ENCODE measurements at places on chromosomes 3 and 15. TPM values are rescaled to one million over a fixed set of nuclear protein-coding genes. Genes with fewer than 3 reads are reported as not detected.

DNA sequence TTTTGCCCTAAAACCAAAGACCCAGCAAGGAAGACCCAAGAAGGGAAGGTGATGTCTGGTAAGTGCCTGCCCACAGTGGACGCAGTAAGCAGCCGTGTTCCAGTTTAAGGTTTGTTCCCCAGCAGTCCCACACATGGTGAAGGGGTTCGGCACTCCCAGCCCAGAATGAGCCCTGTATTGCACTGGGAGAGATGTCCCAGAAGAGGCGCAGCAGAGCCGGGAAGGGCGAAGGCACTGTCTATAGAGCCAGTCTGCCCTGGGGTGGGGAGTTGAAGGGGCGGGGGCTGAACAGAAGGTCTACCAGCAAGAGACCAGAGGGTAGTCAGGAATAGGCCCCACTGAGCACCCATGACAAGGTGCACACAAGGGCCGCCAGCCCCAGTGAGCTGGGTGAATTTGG lies 6.4 kb downstream of the TMEM158 start:
- H3K4me1 ChIP-seq = peaks cover 42% of the 10 kb centered on the region
- H3K27ac ChIP-seq = peak overlapping the region; percentile 78
- no peak overlapping the region for H3K4me3 ChIP-seq

- no peaks in the 10 kb centered on the region for H3K4me1 ChIP-seq
- H3K4me3 ChIP-seq = no peak overlapping the region
Measured at GRCh38 chr3:107861422-107861821, 229.4 kb downstream of the CD47 start.

- H3K27me3 ChIP-seq = no peaks in the 10 kb centered on the region
- DNase-seq = no peak
- H3K4me3 ChIP-seq = no peak overlapping the region
- no peaks in the 10 kb centered on the region for H3K4me1 ChIP-seq
- no peak overlapping the region for H3K27ac ChIP-seq
Measured at GRCh38 chr3:30934208-30934550, 39.7 kb upstream of the GADL1 start.

GRCh38 chr3:43028001-43028400 lies 48.9 kb downstream of the GASK1A start:
- H3K27ac ChIP-seq = no peak overlapping the region
- no peaks in the 10 kb centered on the region for H3K36me3 ChIP-seq
- no peak overlapping the region for H3K4me3 ChIP-seq
- H3K27me3 ChIP-seq = no peaks in the 10 kb centered on the region
- DNase-seq = no peak

DNA sequence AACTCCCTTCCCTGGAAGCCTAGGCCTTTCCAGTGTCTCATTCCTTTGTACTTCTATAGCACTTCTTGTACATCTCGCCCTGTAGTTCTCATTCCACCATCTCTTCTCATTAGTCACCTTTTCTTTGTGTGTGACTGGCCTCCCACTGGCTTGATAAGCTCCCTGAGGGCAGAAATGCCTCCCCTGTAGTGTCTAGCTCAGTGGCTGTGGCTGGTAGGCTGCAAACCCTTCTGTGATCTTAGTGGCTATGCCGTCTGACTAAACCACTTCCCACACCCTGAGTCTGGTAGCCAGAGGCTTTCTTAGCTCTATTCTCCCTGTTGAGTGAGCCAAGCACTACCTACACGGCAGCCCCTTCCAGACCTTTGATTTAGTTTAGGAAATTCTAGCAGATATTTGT lies 24.4 kb upstream of the TNFAIP8L3 start:
- no peaks in the 10 kb centered on the region for H3K27me3 ChIP-seq
- H3K4me3 ChIP-seq = no peak overlapping the region
- peaks cover 9% of the 10 kb centered on the region for H3K4me1 ChIP-seq
- H3K36me3 ChIP-seq = no peaks in the 10 kb centered on the region
- H3K27ac ChIP-seq = no peak overlapping the region

GRCh38 chr15:77544162-77544561 lies 88.5 kb downstream of the LINGO1 start:
- no peak for DNase-seq
- no peak overlapping the region for H3K4me3 ChIP-seq
- no peaks in the 10 kb centered on the region for H3K27me3 ChIP-seq
- no peak overlapping the region for H3K27ac ChIP-seq
- no peaks in the 10 kb centered on the region for H3K36me3 ChIP-seq

GRCh38 chr3:8416965-8417364 lies 84.7 kb upstream of the LMCD1 start:
- no peaks in the 10 kb centered on the region for H3K27me3 ChIP-seq
- H3K36me3 ChIP-seq = no peaks in the 10 kb centered on the region
- H3K4me3 ChIP-seq = no peak overlapping the region
- no peak overlapping the region for H3K27ac ChIP-seq
- no peak for DNase-seq

- DNase-seq = peak; percentile 28
- no peaks in the 10 kb centered on the region for H3K36me3 ChIP-seq
- no peak overlapping the region for H3K27ac ChIP-seq
- peaks cover 15% of the 10 kb centered on the region for H3K4me1 ChIP-seq
Measured at GRCh38 chr3:129622226-129622874, 15.9 kb upstream of the PLXND1 start.

DNA sequence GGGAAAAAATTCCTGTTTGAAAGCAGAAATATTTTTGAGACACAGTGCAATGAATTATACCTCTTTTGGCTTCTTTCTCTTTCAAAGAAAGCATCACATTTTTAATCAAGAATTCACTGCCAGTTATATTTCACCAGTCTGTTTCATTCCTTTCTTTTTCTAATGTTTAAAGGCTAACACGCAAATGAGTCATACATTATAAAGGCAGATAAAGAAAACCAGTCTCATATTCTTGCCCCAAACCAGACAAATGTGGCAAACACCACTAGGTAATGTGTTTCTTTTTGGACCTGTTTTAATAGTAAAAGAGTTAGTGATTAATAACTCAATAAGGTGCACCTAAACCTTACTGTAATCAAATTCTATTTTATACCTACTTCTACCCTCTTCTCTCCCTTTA lies 83.8 kb downstream of the PLOD2 start:
- H3K4me3 ChIP-seq = no peak overlapping the region
- H3K36me3 ChIP-seq = no peaks in the 10 kb centered on the region
- H3K4me1 ChIP-seq = no peaks in the 10 kb centered on the region
- no peaks in the 10 kb centered on the region for H3K27me3 ChIP-seq

DNA sequence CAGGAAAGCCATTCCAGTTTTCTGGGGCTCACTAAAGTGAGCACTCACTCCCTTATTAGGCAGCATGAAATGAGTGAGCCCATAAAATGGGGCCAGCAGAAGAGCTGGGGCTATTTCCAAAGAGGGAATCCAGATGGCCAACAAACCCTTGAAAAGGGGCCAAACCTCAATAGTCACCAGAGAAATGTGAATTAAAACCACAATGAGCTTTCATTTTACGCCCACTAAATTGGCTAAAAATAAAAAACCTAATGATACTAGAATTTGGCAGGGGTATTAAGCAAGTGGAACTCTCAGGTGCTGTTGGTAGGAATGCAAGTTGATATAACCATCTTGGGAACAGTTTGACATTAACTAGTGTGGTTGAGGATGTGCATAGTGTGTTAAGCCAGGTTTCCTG lies 42.1 kb upstream of the RAF1 start:
- no peak overlapping the region for H3K4me3 ChIP-seq
- no peaks in the 10 kb centered on the region for H3K27me3 ChIP-seq
- DNase-seq = no peak
- peaks cover 21% of the 10 kb centered on the region for H3K4me1 ChIP-seq
- H3K36me3 ChIP-seq = no peaks in the 10 kb centered on the region

DNA sequence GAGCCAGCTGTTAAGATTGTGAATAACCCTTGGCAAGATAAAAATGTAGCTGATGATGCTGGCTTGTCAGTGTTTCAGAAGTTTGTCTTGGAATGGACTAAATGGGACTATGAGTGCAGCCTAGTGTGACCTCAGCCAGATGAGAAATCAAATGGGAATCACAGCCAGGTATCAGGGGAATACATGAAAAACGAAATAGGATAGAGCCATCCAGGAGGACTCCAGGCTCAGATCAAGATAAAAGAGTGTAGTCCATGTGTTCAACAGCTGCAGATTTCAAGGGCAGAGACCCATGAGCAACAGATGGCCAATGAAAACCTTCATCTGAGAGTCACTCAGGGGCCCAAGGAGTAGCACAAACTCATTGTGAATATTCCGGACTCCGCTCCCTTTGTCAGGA lies 1080.9 kb upstream of the CADM2 start:
- H3K4me1 ChIP-seq = no peaks in the 10 kb centered on the region
- no peak for DNase-seq
- H3K36me3 ChIP-seq = no peaks in the 10 kb centered on the region
- H3K27me3 ChIP-seq = no peaks in the 10 kb centered on the region

DNA sequence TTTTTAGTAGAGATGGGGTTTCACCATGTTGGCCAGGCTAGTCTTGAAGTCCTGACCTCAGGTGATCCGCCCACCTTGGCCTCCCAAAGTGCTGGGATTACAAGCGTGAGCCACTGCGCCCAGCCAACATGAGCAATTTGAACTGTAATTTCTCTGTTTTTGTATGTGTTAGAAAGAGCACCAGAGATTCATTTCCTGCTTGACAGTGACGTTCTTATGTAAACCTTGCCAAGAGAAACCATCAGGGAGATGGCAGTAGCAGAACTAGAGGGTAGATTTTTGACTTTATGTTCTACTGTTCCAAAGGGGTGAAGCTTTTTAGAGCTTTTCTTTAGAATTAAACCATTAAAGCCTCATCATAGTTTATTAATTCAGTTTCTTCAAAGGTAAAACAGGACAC lies 148.1 kb upstream of the UMPS start:
- H3K27me3 ChIP-seq = peaks cover 22% of the 10 kb centered on the region
- H3K27ac ChIP-seq = no peak overlapping the region
- DNase-seq = no peak
- H3K4me3 ChIP-seq = no peak overlapping the region
- H3K4me1 ChIP-seq = peaks cover 6% of the 10 kb centered on the region
- H3K36me3 ChIP-seq = no peaks in the 10 kb centered on the region

DNA sequence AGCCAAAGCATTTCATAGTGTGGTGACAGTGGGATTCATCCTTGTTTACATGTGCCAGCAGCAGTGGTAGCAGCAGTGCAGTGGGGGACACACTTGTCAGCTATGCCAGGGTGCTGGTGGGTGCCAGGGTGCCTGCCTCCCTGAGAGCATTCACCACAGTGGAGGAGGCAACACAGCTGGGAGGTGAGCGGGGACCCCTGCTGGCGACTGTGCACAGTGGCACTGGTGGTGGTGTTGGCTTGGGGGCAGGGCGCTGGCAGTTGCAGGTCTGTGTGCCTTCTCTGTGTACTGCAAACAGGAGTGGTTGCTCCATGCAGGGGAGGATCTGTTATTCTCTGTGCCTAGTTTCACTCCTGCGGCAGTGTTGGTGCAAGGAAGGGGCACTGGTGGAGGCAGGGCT lies 41.2 kb downstream of the CEP63 start:
- H3K4me1 ChIP-seq = no peaks in the 10 kb centered on the region
- no peak overlapping the region for H3K4me3 ChIP-seq
- no peaks in the 10 kb centered on the region for H3K36me3 ChIP-seq
- H3K27me3 ChIP-seq = no peaks in the 10 kb centered on the region

DNA sequence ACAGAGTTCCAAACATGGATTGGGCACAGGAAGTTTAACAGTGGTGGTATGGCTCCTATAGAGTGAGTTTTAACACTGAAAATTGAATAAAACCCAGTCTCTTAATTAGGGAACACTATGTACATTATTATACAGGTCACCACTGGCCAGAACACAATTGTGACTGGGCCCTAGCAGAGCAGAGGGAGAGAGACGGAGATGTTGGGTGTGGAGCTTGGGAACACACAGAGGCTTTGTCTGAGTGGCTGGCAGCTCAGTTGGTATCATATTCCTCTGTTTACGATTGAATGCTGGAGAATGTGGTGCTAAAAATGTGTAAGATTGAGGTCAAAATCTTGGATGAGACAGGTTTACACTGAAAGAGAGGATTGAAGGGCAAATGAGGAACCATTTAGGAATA lies 6.8 kb upstream of the MOBP start:
- H3K27ac ChIP-seq = no peak overlapping the region
- no peaks in the 10 kb centered on the region for H3K4me1 ChIP-seq
- H3K4me3 ChIP-seq = no peak overlapping the region
- H3K27me3 ChIP-seq = no peaks in the 10 kb centered on the region
- no peak for DNase-seq

- H3K4me1 ChIP-seq = no peaks in the 10 kb centered on the region
- no peak for DNase-seq
- no peak overlapping the region for H3K4me3 ChIP-seq
- no peaks in the 10 kb centered on the region for H3K27me3 ChIP-seq
Measured at GRCh38 chr3:73727117-73727821, 102.5 kb upstream of the PDZRN3 start.

GRCh38 chr15:79433276-79433990 lies 1.3 kb downstream of the MINAR1 start:
- no peak overlapping the region for H3K4me3 ChIP-seq
- no peaks in the 10 kb centered on the region for H3K27me3 ChIP-seq
- DNase-seq = no peak
- H3K36me3 ChIP-seq = no peaks in the 10 kb centered on the region
- H3K27ac ChIP-seq = no peak overlapping the region

DNA sequence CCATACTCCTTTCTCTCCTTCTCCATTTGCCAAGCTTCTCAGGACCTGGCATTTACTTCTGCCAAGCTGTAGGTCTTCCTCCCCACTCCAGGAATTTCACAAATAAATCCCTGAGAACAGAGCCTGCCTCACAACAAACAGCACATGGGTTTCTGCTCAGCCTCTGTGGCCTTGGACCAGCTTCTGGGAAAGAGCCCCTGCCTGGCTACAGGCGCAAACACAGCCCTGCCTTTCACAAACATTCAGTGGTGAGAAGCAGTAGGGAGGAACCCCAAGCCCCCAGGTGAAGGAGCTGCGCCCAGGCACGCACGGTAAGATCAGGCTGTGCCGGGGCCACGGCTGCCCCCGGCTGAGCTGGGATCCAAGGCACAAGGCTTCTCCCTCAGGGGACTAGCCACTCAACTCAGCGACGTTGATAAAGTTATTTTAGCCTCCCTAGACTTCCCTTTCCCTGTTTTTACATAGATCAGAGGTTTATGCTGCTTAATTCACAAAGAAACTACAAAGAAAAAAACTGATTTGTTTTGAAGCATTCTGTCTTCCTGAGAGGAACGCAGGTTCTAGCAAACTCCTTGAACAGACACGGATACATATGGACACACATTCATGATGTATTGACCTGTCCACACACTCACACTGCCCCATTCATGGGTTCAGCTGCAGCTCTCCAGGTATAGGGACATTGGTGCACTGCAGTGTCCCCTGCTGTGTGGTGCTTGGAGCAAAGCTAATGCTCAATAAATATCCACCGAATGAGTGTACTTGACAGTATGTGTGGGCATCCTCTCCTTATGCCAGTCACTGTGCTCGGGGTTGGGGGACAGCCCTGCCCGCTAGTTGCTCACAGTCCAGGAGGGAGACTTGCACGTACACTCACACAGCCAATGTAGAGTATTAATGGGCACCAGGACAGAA lies 25.4 kb downstream of the HES1 start:
- H3K27me3 ChIP-seq = no peaks in the 10 kb centered on the region
- H3K4me3 ChIP-seq = no peak overlapping the region
- DNase-seq = no peak

Gene ALDH1A2
- total RNA-seq = 4.0 TPM

Gene RBP2
- not detected for total RNA-seq

Gene SMAD6
- total RNA-seq = 10.6 TPM

Gene SATB1
- 28.7 TPM for total RNA-seq

Gene GASK1A
- total RNA-seq = not detected

Gene NAALADL2
- 10.6 TPM for total RNA-seq

Gene DZIP3
- total RNA-seq = 11.7 TPM

Gene EFCC1
- total RNA-seq = 0.24 TPM

Gene KNG1
- total RNA-seq = not detected

Gene HEXA
- total RNA-seq = 129 TPM

Gene FGF7
- total RNA-seq = not detected

Data from PC-9 (cell line).